ENCODE measurements at places on chromosomes 11 and 22. TPM values are rescaled to one million over a fixed set of nuclear protein-coding genes. Genes with fewer than 3 reads are reported as not detected.

TESMIN gene
- total RNA-seq: 9.2 TPM

DNA sequence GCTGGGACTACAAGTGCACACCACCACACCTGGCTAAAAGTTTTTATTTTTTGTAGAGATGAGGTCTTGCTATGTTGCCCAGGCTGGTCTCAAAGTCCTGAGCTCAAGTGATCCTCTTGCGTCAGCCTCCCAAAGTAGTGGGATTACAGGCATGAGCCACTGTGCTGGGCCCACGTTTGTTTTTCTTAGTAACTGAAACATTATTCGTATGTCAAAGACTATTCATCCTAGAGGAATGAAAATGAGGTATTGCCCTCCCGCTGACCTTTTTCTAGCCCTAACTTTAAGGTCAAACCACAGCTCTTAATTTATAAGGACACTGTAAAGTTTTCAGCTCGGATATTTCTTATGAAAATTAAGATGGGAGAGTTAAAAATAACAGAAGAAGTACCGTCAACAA is 33.2 kb upstream of the PAX6 start:
- no peaks in the 10 kb centered on the region for H3K36me3 ChIP-seq
- no peak overlapping the region for H3K4me3 ChIP-seq
- no peak overlapping the region for H3K27ac ChIP-seq
- peaks cover 22% of the 10 kb centered on the region for H3K27me3 ChIP-seq
- DNase-seq: no peak

MAPK8IP1 gene
- total RNA-seq: 0.86 TPM

GRCh38 chr11:57057561-57057960 is 68.8 kb downstream of the OR5AK2 start:
- no peaks in the 10 kb centered on the region for H3K36me3 ChIP-seq
- H3K4me3 ChIP-seq: no peak overlapping the region
- no peak overlapping the region for H3K27ac ChIP-seq
- H3K27me3 ChIP-seq: no peaks in the 10 kb centered on the region

OVCH2 gene
- not detected for total RNA-seq

- H3K36me3 ChIP-seq: peaks cover 32% of the 10 kb centered on the region
- H3K27ac ChIP-seq: peak within 1 kb of the TSS; percentile 89
- peaks cover 6% of the 10 kb centered on the region for H3K27me3 ChIP-seq
- peak within 1 kb of the TSS; percentile 93 for H3K4me3 ChIP-seq
These were observed at the start of gene POLD3 for GRCh38 chr11:74592441-74593362. Gene POLD3 (plus strand): TSS chr11:74592582. CDS start chr11:74592659, 77 bp downstream.

- H3K4me3 ChIP-seq: no peak overlapping the region
- no peaks in the 10 kb centered on the region for H3K27me3 ChIP-seq
- peaks cover 4% of the 10 kb centered on the region for H3K36me3 ChIP-seq
- no peak overlapping the region for H3K27ac ChIP-seq
- peaks cover 3% of the 10 kb centered on the region for H3K4me1 ChIP-seq
These were observed 22.0 kb downstream of the TBRG1 start for GRCh38 chr11:124644426-124645280.

CASP12 gene
- not detected for total RNA-seq

FBLN1 gene
- not detected for total RNA-seq

- DNase-seq: no peak
- H3K27ac ChIP-seq: no peak overlapping the region
- peaks cover 21% of the 10 kb centered on the region for H3K36me3 ChIP-seq
- no peaks in the 10 kb centered on the region for H3K4me1 ChIP-seq
- H3K4me3 ChIP-seq: no peak overlapping the region
These were observed 23.0 kb downstream of the MYBPC3 start for GRCh38 chr11:47329431-47329986.

GRCh38 chr11:134407321-134407828 is 4.7 kb downstream of the B3GAT1 start:
- peaks cover 35% of the 10 kb centered on the region for H3K27me3 ChIP-seq
- peaks cover 2% of the 10 kb centered on the region for H3K4me1 ChIP-seq
- no peaks in the 10 kb centered on the region for H3K36me3 ChIP-seq
- H3K4me3 ChIP-seq: no peak overlapping the region

DNA sequence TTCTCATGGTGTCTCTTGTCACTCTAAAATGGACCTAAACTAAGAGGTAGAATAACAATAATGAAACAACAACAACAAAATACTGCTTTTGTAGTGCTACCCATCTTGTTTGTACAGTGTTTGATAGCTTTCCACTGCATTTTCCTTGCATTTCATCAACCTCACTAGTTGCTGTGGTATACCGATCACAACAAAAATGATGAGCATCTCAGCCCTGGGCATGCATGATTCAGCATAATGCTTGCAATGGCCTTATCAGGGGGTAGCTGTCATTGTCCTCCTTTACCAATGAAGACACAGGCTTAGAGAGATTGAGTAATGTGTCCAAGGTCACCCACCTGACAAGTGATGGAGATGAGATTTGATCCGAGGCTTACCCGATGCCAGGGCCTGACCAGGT is 682.5 kb downstream of the NTM start:
- no peak overlapping the region for H3K4me3 ChIP-seq
- H3K27me3 ChIP-seq: no peaks in the 10 kb centered on the region
- no peaks in the 10 kb centered on the region for H3K4me1 ChIP-seq
- DNase-seq: no peak
- H3K36me3 ChIP-seq: no peaks in the 10 kb centered on the region
- no peak overlapping the region for H3K27ac ChIP-seq

DNA sequence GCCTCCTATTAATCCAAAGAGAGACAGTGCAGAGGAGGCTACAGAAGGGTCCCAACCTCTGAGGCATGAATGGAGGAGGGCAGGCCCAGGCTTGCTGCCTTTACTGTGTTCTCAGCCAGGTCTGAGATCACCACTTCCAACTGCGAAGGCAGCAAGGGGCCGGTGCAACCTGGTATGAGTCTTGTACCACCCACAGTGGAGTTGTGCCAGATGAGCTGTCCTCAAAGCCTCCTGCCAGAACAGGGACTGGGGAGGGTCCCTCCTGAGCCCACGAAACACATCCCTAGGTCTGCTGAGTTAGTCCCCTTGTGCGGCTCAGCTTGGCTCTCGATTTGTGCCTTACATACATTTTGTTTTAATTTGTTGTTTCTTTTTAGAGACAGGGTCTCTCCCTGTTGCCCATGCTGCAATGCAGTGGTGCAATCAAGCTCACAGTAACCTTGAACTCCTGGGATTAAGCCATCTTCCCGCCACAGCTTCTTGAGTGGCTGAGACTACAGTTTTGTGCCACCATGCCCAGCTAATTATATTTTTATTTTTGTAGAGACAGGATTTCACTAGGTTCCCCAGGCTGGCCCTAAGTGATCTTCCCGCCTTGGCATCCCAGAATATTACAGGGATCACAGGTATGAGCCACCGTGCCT is 9.3 kb downstream of the MIF start:
- no peak overlapping the region for H3K27ac ChIP-seq
- no peaks in the 10 kb centered on the region for H3K27me3 ChIP-seq
- DNase-seq: no peak
- peaks cover 21% of the 10 kb centered on the region for H3K36me3 ChIP-seq
- H3K4me3 ChIP-seq: no peak overlapping the region

POU2AF3 gene
- not detected for total RNA-seq

DNA sequence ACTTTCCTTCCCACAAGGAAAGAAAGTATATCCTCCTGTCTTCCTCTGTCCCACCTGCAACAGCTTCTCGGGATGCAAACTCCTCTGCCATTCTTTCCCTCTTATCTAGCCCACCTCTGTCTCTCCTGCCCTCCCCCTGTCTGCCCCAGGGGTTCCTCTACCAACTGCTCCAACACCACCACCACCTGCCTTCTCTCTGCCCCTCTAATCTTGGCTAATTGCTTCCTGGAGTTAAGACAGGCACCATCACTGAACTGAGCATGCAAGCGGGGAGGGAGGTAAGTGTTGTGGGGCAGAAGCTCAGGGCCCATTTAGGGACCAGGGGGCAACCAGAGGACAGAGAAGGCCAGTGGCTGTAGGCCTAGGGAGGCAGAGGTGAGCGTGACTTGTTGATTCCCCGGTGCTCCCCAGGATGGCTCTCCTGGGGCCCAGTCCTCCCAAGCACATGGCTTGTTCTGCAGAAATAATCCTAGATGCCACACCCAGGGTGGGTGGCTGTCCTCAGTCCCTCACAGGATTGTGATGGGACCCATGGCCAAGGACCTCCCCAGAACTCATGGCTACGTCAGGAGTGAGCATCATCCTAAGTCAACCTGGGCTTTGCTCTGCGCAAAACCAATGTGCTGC is 111.1 kb downstream of the TP53I11 start:
- H3K36me3 ChIP-seq: peaks cover 2% of the 10 kb centered on the region
- no peak overlapping the region for H3K4me3 ChIP-seq
- H3K4me1 ChIP-seq: no peaks in the 10 kb centered on the region
- no peak for DNase-seq
- H3K27me3 ChIP-seq: peaks cover 19% of the 10 kb centered on the region
- H3K27ac ChIP-seq: no peak overlapping the region

DNA sequence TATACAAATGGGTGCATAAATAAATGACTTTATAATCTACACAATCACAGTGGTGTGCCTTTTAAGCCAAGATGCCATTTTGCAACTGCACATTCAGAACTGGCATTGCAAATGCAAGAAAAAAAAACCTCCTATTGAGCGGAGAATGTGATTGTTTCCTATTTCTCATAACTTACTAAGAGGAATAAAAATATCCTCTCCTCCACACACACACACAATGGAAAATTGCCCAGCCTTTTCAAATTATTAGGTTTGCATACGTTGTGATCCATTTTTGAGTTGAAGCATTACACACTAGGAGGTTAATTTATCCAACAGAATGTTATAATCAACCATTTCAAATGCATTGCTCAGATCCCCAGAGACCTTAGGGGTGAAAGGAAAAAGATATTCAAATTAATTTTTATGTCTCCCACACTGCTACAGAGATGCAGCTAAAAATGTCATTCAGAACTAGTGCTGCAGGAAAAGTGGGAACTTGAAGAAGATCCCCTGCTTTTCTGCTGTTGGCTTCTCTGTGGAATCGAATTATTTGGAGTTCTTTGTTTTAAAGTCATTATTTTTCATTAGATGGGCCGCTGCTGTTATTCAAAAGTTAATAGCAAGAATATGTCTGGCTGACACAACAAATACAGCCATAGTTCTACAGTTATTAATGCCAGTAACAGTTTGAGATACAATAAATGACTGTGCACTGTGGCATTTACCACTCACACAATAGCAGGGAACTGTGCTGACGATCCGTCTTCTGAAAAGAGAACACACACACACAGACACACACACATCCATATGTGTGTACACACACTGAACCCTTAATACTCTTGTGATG is 299.9 kb upstream of the ANO5 start:
- no peaks in the 10 kb centered on the region for H3K4me1 ChIP-seq
- no peaks in the 10 kb centered on the region for H3K36me3 ChIP-seq
- H3K27me3 ChIP-seq: no peaks in the 10 kb centered on the region
- H3K27ac ChIP-seq: no peak overlapping the region
- no peak for DNase-seq

GRCh38 chr22:48258064-48258701 is 1495.7 kb downstream of the TBC1D22A start:
- DNase-seq: no peak
- no peak overlapping the region for H3K27ac ChIP-seq
- H3K36me3 ChIP-seq: no peaks in the 10 kb centered on the region
- H3K4me3 ChIP-seq: no peak overlapping the region
- peaks cover 5% of the 10 kb centered on the region for H3K27me3 ChIP-seq

CCDC116 gene
- total RNA-seq: 0.50 TPM

DNA sequence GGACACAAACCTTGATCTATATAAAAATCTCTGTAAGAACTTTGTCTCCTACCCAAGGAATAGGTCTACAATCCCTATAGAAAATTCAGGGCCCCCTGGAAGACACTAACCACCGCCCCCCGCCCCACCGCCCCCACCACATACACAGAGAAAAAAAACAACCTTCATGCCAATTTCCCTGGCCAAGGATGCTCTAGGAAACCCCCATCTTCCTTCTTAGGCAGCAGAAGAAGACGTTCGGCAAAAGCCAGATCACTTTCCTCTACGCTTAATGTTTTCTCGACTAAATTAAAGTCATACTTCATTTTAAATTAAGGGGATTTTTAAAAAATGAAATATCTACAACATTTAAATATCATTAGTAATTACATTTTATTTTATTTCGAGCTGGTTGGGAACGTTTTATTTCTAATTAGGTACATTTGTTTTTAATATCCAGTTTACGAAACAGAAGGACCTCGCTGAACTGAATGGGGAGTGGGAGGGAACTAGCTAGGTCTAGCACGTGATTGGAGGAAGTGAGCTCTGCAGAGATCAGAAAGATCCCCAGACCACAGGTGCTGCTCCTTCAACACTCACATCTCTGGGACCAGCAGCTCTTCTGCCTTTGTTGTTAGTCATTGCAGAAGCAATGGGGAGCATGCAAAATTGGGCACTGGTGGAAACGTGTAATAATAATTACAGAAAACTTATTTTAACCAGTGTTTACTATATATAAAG is 472.3 kb downstream of the MN1 start:
- DNase-seq: no peak
- H3K36me3 ChIP-seq: no peaks in the 10 kb centered on the region
- peaks cover 2% of the 10 kb centered on the region for H3K4me1 ChIP-seq
- H3K27ac ChIP-seq: no peak overlapping the region
- H3K4me3 ChIP-seq: no peak overlapping the region

DNA sequence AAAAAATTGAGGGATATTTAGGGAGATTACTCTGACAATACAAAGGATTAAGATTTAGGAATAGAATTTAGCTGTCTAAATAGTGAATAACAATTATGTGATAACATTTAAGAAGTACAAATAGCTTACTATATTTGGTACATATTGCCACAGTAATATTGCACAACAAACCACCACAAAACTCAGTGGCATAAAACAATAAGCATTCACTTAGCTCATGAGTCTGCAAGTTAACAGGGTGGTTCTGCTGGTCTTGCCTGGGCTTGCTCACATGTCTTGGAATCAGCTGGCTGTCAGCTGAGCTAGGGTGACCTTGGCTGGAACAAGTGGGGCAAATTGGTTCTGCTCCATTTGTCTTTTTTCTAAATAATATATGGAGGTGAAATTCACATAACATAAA is 115.1 kb downstream of the DCDC1 start:
- no peaks in the 10 kb centered on the region for H3K36me3 ChIP-seq
- DNase-seq: no peak
- no peaks in the 10 kb centered on the region for H3K4me1 ChIP-seq
- no peak overlapping the region for H3K4me3 ChIP-seq
- H3K27ac ChIP-seq: no peak overlapping the region

GRCh38 chr11:85348945-85349344 is 278.2 kb downstream of the DLG2 start:
- no peaks in the 10 kb centered on the region for H3K4me1 ChIP-seq
- H3K4me3 ChIP-seq: no peak overlapping the region
- no peak for DNase-seq
- H3K27me3 ChIP-seq: no peaks in the 10 kb centered on the region
- no peaks in the 10 kb centered on the region for H3K36me3 ChIP-seq

- H3K4me3 ChIP-seq: no peak overlapping the region
- no peak for DNase-seq
- H3K4me1 ChIP-seq: peaks cover 11% of the 10 kb centered on the region
- no peak overlapping the region for H3K27ac ChIP-seq
These were observed 11.1 kb upstream of the SUSD2 start for GRCh38 chr22:24170188-24170587.

- no peak for DNase-seq
- H3K4me1 ChIP-seq: no peaks in the 10 kb centered on the region
- H3K4me3 ChIP-seq: no peak overlapping the region
- no peaks in the 10 kb centered on the region for H3K36me3 ChIP-seq
These were observed 179.9 kb upstream of the CADM1 start for GRCh38 chr11:115684135-115684534.

Data from activated naive CD8-positive, alpha-beta T cell treated with anti-CD3 and anti-CD28 coated beads, Interleukin-2, amount 10 ng/mL, durations not matched to agents 7 days and 5 days (primary cell).